Naive thymus-derived CD8-positive, alpha-beta T cell (primary cell): ENCODE measurements at places on chromosomes 16 and 17. TPM values are rescaled to one million over a fixed set of nuclear protein-coding genes. Genes with fewer than 3 reads are reported as not detected.

The AIPL1 gene
- polyA plus RNA-seq, result not detected

The HOXB13 gene
- polyA plus RNA-seq, result not detected

The UTS2R gene
- not detected for polyA plus RNA-seq

The TNFRSF17 gene
- not detected for polyA plus RNA-seq

The MPP2 gene
- polyA plus RNA-seq, result 3.1 TPM

The IL34 gene
- polyA plus RNA-seq, result not detected
